ENCODE measurements at places on chromosomes 1 and 21.

DNA sequence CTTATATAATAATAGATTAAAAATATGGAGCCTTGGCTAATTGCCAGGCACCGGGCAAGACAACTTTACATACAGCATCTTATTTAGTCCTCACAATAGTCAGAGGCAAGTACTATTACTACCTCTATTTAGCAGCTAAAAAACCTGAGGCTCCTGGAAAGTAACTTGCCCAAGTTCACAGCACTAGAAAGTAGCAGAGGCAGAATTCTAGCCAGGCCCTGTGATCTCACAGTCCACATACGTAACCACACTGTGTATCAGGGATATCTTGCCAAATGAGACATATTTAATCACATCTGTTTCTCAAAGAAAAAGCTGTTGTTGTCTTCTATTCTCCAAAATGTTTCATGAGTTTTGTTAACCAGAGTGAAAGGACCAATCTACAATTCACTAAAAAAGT lies 378.5 kb downstream of the PLPP3 start:
- DNase-seq = no peak

DNA sequence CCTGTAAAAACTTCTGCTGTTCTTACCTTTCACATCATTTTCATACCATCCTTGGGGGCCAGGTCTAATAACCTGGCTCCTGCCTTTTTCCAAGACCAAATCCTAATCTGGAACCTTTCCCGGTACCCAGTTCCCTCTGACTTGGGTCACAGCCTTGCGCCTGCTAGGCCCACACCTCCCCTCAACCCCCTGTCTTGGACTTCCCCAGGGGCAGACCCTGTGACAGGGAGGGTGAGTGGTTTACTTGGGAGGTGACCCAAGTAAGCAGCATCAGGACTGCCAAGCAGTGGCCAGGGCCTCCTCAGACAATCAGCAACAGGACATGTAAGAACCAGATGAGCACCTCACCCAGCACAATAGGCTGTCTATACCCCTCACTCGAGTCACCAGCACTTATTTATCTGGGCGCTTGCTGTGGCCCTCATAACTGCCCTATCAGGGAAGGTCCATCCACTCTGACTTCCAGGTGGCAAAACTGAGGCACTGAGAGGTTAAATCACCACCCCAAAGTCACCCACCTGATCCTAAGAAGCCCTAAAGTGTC lies 124.7 kb downstream of the MATN1 start:
- DNase-seq = no peak

GRCh38 chr1:12407050-12407961 lies 177.5 kb downstream of the VPS13D start:
- no peak for DNase-seq

- DNase-seq = no peak
Measured at GRCh38 chr1:212777151-212777550, 14.4 kb downstream of the NSL1 start.

- no peak for DNase-seq
Measured at GRCh38 chr21:38913893-38914527, 108.3 kb downstream of the ETS2 start.

DNA sequence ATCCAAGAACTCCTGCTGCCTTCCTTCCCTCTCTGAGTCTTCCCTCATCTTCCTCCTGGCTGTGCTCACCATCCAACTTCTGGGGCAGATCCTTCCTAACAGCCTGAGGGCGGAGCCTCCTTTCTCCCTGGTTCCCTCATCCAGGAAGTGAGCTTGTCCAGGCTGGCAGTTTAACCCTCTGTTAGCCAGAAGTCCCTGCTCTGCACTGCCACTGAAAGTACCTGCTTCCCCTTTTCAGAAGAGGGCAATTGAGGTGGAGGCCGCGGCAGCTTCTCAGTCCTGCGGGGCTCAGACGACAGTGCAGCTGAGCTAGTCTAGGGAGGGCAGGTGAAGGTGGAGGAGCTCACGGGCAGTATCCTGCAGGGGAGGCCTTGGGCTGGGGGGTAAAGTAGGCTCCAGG lies 149.1 kb downstream of the FCRL5 start:
- DNase-seq = no peak

DNA sequence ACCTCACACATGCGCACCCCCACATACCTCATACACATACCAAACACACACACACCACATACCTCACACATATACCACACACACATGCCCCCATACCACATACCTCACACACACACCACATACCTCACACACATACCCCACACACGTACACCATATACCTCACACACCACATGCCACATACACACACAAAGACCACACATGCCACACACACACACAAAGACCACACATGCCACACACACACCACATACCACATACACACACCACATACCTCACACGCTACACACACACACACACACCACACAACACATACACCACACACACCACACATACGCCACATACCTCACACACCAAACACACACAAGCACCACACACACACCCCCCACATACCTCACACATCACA lies 30.0 kb downstream of the HIVEP3 start:
- no peak for DNase-seq

DNA sequence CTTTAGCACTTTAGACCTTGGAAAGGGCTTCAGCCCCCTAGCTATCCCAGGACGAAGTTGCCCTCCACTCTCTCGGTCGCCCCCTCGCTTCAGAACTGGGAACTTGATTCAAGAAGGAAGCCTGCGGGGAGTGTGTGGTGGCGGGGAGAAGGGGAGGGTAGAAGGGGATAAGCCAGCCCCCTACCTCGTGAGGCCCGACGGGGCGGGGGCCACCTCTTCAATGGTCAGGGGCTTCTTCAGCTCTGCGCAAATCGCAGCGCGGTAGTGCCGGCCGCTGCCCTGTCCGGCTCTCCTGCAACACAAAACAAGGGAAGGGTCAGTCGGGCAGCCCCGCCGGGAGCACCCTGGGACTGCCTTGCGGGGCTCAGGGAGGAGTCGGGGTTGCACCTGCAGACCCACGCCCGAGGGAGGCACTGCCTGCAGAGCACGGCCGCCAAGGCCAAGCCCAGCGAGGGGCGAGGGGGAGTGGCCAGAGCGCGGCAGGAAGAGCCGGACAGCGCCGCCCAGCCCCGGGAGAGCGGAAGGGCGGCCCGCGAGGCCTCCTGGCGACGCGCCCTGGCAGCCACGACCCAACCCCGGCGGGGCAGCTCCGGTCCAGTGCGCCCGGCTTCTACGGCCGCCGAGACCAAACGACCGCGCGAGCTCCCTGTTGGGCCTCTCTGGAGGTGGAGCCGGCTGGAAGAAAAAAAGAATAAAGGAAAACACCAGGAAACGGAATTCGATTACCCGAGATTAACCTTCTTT lies 56.2 kb upstream of the RASAL2 start:
- DNase-seq = no peak

- DNase-seq = no peak
Measured at GRCh38 chr1:46153732-46154131, 21.2 kb upstream of the TSPAN1 start.

DNA sequence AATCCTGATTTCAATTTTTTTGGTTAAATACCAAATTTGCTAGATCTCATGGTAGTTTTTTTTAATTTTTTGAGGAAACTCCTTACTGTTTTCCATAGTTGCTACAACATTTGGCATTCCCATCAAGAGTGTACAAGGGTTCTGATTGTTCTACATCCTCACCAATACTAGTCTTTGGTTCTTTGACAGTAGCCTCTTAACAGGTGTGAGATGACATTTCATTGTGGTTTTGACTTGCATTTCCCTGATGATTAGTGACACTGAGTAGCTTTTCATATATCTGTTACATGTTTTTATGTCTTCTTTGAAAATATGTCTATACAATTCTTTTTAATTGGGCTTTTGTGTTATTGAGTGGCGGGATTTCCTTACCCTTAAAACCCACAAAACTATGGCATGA lies 20.9 kb upstream of the RGS13 start:
- DNase-seq = no peak

- DNase-seq = no peak
Measured at GRCh38 chr1:107464827-107465226, 324.0 kb downstream of the NTNG1 start.

- peak; percentile 84 for DNase-seq
Measured at GRCh38 chr1:147515045-147515869, 26.0 kb upstream of the BCL9 start.

DNA sequence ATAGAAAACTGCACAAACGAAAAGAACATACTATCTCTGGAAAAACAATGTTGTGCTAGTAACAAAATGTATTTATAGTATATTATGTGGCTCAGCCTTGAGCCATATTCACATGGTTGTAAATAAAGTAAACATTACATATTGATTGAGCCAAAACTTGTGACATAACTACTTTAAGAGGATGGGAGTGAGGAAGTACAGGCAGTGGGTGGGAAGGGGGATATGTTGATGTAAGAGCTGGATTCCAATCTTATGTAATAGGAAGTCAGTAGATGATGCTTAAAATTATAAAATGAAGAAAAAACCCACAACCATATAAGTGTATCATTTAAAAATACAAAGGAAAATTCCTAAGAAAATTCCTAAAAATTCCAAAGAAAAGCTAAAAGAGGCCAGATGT lies 42.7 kb downstream of the RHOU start:
- no peak for DNase-seq
